Stimulated activated CD4-positive, alpha-beta T cell treated with anti-CD3 and anti-CD28 coated beads, Interleukin-1b, Interleukin-23, amount 100 ng/mL, for 1 hour (primary cell): ENCODE measurements at places on chromosomes 7 and 10.

- no peak for DNase-seq
These were observed 73.3 kb downstream of the ARID5B start for GRCh38 chr10:61974601-61975390.

- DNase-seq = no peak
These were observed 13.1 kb upstream of the PDK4 start for GRCh38 chr7:95609277-95609971.

GRCh38 chr10:131930586-131931330, 29.9 kb downstream of the PPP2R2D start:
- DNase-seq = no peak

DNA sequence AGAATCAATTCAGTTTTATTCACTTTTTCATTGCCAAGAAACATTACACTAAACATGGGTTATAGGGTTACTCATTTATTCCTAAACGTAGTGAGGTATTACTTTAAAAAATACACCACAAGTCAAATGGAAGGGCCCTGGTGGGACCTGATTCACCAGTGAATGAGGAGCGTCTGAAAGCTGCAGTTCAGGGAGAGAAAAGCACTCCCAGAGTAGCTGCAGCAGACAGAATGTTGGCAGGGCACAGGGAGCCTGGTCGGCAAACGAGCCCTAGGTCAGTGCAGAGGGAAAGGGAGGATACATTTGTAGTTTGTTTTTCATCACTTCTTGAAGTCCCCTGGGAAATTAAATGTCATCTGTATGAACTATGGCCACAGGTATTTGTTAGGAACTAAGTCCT, 361.7 kb upstream of the ETV1 start:
- no peak for DNase-seq

- DNase-seq = no peak
These were observed 90.4 kb upstream of the FAM171A1 start for GRCh38 chr10:15461353-15462108.

GRCh38 chr7:44469461-44470134, 20.9 kb downstream of the NUDCD3 start:
- DNase-seq = no peak

GRCh38 chr7:140888087-140888486, 36.6 kb downstream of the BRAF start:
- no peak for DNase-seq

DNA sequence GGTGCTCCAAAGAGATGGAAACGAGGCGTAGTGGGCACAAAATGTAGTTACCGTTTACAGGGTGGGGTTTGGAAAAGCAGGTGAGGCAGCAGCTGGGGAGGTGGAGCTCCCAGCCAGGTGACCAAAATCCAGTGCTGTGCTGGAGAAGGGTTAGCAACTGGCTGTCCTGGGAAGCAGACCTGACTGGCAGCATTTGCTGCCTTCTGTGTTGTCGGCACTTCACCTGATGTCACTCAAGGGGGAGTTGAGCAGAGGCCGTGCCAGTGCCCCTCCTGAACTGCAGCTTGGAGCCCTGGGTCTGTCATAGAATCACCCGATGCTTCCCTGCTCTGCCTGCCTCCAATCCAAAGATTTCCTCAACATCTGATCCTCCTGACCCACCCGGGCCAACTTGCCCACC, 12.8 kb downstream of the GCK start:
- DNase-seq = no peak

DNA sequence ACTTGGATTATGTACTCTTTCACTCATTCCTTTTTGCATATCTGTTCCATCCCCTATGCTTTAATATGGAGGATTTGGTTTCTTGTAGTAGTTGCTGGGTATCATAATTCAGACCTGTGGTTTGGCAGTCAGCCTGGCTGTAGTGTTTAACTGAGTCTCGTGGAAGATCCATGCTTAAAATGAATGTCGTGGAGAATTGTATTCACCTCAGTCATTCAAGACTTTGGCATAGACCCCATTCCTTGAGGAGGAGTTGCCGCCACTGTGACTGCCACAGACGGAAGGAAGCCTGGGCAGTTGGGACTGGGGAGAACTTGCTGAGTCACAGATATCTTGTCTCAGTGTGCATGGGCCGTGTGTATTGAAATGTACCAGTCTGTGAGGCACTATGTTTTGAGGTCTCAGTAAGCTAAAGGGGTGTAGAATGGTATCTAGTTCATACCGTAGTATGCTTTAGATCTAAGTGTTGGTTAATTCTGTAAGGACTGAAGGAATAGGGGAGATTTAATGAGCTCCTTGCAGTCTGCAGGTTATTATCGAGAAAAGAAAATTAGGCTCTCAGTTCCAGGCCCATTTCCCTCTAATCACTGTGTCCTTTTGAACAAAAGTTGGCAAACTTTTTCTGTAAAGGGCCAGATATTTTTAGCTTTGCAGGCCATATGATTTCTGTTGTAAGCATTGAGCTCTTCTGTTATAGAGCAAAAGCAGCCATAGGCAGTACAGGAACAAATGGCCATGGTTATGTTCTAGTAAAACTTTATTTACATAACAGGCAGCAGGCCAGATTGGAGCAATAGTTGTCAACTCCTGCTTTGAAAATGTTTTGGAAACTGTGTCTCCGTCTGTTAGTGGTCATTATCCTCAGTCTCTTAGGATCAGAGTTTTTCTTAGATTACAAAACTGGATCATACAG, 76.8 kb downstream of the TPST1 start:
- no peak for DNase-seq

DNA sequence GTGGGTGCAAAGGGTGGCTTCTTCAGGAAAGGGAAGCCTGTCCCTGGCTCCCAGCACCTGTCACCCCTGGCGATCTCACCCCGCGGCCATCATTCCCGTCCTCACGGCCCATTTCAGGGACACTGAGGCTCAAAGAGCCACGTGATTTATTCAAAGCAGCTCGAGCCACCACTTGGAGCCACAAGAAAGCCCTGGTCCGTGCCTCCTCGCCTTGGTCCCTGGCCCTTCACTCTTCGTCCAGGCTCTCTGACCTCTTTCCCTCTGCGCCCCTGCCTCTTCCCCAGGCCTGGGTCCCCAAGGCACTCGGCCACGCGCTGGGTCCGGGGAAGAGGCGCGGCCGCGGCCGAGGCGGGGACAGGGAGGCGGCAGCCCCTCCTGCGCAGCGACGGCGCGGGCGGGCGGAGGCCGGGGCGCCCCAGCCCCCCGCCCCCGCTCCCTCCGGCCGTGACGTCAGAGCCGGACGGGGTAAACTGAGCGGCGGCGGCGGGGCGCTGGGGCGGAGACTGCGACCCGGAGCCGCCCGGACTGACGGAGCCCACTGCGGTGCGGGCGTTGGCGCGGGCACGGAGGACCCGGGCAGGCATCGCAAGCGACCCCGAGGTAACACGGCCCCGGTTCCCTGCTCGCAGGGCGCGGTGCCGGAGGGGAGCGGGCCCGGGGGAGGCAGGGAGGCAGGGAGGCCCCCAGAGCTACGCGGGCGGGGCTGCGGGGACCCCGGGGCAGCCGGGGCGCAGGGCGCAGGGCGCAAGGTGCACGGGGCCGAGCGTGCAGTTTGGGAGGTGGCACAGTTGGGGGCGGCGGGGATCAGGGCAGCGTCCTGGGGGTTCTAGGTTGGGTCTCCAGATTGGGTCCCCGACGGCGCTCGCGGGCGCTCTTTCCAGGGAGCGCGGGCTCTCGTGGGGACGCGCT, at the start of gene SLC18A2:
Gene SLC18A2 (plus strand): TSS at position 494 of the 909 bp plus-strand sequence. CDS start 580 bp downstream, outside the sequence.
- DNase-seq = no peak

DNA sequence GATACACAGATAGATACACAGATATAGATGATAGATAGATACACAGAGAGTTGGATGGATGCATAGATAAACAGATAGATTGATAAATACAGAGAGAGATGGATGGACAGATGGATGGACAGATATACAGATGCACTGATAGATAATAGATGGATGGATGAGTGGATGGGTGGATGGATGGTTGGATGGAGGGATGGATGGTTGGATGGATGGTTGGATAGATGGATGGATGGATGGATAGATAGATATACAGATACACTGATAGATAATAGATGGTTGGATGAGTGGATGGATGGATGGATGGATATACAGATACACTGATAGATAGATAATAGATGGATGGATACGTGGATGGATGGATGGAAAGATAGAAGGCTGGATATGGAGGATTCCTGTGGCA, 290.0 kb upstream of the SHH start:
- no peak for DNase-seq

GRCh38 chr10:101364721-101365120, 10.8 kb downstream of the BTRC start:
- no peak for DNase-seq

- DNase-seq = no peak
These were observed 125.8 kb downstream of the DLG5 start for GRCh38 chr10:77800738-77801266.

GRCh38 chr7:111919631-111920179, 286.5 kb downstream of the DOCK4 start:
- DNase-seq = no peak

GRCh38 chr7:132646052-132646451, 69.8 kb upstream of the PLXNA4 start:
- no peak for DNase-seq

DNA sequence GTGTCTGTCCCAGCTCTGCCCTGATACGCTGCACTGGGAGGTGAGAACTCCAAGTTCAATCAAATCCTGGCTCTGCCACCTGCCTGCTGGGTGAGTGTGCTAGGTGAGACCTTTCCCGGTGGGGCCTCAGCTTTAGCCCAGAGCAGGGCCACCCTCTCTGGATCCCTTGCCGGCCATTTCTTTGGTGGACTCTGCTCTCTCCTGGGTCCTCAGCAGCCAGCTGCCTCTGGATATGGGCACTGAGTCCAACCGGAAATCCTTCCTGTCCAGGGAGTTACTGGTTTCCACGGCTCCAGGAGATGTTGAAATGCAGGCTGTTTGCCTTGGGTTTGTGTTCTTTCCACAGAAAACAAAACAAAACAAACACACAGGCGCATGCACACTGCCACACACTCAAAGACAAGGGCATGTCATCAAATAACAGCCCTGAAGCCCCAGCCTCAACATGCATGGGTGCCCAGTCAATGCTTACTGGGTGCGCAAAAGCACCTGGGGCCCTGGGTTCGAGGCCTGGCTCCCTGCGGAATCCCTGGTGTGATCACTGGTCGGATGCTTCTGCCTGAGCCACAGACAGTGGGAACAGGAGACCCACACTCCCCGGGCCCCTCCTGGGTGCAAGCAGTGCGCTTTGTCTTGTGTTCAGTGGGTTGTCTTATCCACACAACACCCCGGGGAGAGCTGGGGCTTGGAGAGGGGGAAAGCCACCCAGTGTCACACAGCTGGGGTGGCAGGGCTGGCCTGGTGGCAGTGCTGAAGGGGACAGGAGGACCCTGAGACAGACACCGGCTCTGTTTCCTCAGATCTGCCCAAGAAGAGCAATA, 33.1 kb downstream of the PPIF start:
- no peak for DNase-seq

DNA sequence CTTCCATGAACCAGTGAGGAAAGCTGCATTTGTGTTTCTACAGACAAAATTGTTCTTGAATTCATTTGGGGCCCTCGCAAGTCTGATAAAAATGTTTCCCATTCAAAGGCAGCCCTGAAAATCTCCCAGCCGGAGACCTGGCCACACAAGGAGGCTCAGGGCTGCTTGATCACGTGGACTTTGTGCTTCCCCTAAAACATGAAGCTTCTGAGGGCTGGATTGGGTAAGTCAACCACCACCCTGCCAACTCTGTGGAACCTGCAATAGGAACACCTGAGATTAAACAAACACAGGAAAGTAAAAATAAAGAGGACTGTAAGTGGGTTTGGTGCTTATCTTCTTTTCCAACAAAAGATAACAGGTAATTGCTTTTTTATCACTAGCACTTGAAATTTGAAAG, 133.8 kb downstream of the C10orf90 start:
- DNase-seq = no peak

DNA sequence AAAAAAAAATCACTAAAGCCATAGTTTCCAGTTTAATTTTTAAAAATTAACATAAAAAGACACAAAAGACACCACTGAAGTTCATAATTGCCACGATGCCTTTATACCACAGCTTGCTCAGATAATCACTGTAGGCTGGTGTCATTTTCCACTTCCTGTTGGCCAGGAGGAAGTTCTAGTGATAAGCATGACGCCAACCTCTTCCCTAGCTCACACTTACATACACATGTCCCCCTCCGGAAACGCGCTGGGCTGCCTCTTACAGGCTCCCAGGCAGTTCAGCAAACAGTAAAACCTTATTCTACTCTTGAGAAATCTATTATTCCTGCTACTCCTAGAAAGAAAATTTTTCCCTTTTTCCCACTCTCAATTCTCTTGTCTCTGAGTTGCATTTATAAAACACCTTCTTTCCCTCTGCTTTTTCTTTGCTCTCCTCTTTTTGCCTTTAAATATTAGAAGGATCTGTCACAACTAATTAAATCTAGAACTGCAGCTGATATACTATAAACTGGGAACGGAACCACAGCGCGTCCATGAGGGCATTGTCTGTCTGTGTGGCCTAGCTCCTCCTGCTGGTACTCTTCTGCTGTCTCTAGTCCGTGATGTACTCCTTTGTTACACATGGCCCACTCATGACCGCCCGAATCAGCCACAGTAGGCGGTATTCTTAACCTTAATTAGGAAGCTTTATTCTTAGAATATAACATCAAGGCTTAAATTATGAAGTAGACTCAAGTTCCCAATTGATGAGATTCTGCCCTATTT, 664.9 kb downstream of the CNTNAP2 start:
- no peak for DNase-seq

- DNase-seq = no peak
These were observed 928.7 kb downstream of the IPMK start for GRCh38 chr10:57338823-57339558.

- no peak for DNase-seq
These were observed 117.9 kb downstream of the NPY start for GRCh38 chr7:24401628-24402593.

DNA sequence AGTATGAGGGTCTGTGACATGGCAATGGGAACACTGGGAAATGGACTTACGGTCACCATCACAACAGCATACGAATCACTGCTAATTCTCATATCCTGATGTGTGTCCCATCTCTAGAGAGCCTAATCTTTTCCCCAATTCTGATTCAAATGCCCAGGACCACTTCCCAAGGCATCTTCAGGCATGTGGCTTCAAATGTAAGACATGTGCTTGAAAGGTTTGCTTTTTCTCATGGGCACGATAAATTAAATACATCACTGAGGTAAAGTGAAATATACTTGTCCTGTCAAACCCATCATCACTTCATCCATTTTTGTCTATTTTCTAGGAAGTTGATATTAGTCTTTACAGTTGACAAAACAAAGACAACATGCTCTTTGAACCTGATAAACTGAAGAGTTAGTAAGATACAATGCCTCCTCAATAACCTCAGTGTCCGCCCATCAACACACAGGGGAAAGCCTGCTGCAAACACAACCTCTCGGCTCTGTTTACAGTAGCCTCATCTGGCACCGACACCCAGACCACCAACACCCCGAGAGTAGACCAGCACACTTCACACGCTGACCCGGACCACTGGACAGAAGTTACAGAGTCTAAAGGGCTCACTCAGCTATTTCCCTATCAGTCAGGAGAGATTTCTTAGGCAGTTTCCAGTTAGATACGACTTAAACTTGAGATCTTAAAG, 24.8 kb downstream of the GRB10 start:
- no peak for DNase-seq

DNA sequence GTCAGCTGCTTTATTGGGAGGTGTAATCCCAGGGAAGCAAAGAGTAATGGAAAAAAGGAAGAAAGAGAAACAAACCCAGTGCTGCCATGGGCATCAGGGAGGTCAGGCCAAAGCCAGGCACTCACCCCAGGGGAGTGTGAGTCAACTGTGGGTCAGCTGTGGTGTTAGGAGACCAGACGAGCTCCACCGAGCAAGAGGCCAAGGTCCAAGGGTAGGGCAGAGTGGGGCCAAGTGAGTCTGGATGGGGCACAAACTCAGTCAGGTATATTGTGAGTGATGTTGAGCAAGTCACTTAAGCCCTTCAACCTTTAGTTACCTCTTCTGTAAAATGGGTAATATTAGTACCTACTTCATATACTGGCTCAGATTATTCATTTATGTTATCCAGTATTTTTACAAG, 30.4 kb upstream of the CDK13 start:
- no peak for DNase-seq
